NCI-H1694 treated with DMSO at 0.1 percent for 48 hours (cell line): ENCODE measurements at places on chromosomes 6 and 20.

- DNase-seq, result no peak
These were observed 45.2 kb downstream of the PLCG1 start for GRCh38 chr20:41182296-41183212.

GRCh38 chr6:135479601-135480000 lies 17.9 kb downstream of the AHI1 start:
- DNase-seq, result no peak

DNA sequence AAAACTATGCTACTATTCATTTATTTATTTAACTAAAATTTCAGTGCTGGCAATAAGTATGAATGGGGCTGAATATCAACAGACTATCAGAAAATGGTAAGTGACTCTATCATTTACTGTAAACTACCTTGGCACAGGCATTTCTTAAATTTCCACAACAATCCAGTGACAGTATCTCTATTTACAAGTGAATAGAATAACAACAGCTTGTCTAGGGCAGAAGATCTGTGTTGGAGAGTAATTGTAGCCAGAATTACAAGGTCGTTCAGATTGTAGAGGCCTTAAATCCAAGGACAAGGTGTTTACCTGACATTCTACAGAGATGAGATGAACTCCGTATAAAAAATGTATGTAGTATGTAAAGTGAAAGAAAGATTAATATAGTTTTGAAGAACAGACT lies 193.8 kb upstream of the SIM1 start:
- no peak for DNase-seq

DNA sequence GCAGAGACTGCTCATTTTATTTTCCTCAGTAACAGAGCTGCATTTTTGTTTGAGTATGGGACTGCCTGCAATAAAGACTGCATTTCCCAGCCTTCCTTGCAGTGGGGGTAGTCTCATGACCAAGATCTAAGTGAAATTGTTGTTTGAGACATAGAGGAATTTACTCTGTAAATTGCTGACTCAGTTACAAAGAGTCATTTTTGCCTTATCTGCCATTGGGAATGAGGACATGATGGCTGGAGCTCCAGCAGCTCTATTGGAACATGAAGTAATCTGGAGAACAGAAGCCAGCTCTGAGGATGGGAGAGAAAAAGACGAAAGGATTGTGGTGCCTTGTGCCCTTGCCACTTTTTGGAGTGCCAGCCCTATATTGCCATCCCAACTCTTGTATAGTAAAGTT lies 2.1 kb upstream of the CST11 start:
- no peak for DNase-seq

DNA sequence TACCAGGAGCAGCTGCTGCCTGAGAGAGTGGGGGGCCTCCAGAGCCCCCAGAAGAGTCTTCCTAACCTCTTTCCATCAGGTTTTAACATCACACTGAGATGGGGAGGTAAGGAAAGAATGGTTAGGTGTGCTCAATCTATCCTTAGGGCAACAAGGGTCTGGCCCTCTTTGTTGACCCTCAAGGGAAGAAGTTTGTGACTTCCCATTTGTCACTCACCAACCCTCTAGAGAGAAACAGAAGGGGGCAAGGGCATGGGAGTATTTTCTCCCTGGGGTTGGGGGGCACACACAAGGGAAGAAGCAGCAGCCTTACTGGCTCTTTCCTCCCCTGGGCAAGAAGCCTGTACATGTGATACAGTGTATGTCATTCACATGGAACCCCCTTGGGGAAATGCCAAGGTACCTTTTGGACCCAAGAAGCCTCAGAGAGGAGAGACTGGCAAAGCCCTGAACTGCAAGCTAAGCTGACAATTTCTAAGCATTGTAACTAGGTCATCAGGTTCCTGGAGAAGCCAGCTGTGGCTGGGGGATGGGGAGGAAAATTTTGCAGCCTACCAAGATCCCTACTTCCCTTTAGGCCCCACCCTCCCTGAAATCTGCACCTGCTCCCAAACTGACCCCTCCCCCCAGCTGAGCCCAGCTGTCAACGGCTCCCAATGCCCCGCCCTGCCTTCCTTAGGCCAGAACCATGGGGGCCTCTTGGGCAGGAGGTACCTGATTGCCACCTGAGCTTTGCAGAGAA lies 14.5 kb downstream of the BCL2L1 start:
- DNase-seq, result peak; percentile 39

DNA sequence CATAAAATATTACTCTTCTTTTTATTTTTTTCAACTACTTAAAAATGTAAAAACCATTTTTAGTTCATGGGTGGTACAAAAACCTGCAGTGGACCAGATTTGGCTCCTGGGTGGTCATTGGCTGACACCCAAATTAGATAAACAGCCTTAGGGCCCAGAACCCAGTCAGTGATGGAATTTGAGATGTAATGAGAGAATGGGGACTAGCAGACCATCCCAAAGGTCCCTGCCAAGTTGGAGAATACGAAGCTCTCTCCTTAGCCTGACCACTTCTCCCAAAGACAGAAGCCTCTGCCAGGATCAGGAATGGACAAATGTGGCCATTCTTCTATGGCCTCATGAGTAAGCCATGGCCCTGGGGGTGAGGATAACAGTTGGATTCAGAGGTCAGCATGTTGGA lies 194.7 kb downstream of the NFATC2 start:
- no peak for DNase-seq

DNA sequence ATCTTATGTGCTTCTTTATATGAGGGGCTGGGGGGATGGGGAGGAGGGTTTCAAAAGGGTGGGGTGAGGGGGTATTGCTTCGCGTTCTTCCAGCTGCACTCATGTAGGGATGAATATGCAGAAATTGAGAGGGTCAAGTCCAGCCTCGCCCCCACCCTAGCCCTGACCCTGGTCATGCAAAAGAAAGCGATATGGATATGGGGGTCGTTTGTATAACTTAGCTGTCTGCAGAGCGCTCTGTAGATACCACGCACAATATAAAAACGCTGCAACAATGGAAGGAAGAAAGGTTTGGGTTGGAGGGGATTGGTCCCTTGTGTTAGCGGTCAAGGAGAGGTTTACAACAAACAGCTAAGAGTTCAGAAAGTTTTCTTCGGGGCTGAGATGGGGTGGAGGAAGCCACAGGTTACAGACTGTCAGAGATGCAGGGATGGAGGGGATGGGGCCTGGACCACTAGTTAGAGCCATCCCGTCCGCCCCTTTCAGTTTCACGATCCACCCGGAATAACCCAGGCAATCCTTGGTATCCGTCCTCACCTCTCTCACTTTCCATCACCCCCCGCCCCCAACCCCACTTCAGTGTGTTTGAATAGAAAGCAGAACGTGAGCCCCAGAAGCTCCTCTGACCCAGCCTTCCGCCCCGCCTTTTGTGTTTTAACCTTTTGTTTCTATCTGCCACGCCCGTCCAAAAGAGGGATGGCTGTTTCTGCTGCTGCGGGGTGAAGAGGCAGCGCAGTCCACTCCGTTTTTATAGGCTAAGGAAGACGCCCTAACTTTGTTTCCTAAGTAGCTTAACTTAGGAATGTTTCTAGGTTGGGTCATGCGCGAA lies 73.5 kb downstream of the SOX4 start:
- no peak for DNase-seq

DNA sequence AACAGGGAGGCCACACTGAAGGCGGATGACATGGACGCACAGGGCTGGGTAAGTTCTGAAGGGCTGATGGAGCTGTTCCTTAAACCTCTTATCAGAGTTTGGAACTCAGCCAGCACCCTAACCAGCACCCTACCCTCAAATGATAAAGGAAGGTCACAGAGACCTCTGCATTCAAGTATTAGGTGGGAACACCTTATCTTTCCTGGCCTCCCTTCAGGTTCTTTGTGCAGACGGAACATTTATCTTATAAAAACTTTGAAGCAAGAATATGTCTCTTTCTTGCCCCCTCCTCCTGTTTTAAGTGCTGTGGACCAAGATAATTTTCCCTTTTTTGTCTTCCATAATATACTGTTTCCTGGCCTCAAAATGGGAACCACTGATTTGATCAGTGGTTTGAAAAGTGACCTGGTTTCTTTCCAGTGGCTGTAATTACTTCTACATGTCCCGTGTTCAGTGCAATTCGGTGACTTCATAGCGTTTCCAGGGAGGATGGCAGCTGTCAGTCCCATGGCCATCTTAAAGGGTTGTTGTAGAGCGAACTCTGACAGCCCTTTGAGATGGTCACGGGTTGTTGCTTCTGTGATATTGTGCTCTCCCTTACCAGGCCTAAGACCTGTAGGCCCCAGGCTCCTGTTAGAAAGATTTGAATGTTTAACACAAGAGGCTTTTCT lies 213.2 kb upstream of the MYLIP start:
- DNase-seq, result no peak

- no peak for DNase-seq
These were observed 322.2 kb downstream of the SOX4 start for GRCh38 chr6:21915707-21916260.

- no peak for DNase-seq
These were observed 111.9 kb downstream of the ARMC2 start for GRCh38 chr6:108959972-108960582.

GRCh38 chr6:43604174-43604573 lies 24.9 kb downstream of the GTPBP2 start:
- DNase-seq, result no peak
